ENCODE measurements at places on chromosomes 5 and 9.

DNA sequence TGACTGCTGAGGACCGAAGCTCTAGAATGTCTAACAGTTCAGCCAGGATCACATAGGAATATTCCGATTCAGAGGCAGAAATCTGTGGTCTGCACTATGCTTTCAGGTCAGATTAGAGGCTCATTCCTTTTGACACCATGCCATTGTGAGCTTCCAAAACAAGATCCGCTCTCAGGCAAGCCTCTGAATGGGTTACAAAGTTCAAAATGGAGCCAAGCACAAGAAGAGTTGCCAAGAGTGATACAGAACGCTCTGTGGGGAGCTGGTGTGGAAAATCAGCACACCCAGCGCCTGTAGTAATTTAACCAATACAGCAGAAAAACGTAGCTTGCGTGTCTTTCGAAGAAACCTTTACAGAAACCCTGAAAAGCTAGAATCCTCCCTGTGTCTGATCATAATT lies 33.3 kb upstream of the FAT2 start:
- DNase-seq = no peak

- DNase-seq = no peak
Measured at GRCh38 chr5:149387081-149387631, 8.1 kb upstream of the IL17B start.

DNA sequence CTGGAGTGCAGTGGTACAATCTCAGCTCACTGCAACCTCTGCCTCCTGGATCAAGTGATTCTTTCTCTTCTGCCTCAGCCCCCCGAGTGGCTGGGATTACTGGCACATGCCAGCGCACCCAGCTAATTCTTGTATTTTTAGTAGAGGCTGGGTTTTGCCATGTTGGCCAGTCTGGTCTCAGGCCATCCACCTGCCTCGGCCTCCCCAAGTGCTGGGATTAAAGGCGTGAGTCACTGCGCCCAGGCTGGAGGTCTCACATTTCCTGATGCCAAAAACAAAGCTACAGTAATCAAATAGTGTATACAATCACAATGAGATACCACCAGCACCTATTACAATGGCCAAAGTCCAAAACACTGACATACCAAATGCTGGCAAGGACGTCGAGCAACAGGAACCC lies 51.1 kb downstream of the TTLL11 start:
- DNase-seq = no peak

DNA sequence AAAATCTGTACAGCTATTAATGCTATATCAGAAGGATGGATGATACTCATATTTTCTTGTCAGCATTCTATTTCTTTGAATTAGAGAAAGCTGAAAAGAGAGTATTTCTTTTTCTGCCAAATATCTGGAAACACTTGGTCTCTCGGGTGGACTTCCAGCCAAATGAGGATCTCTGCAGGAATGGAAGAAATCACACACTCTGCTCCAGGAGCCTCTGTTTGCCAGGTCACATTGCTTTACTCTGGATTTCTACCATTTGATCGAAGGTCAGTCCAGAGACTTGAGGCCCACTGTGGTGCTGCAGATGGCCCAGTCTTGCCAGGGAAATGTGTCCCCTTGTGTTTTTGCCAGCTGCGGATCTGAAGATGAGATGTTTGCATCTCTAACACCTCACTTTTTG lies 154.1 kb downstream of the PCSK1 start:
- no peak for DNase-seq

DNA sequence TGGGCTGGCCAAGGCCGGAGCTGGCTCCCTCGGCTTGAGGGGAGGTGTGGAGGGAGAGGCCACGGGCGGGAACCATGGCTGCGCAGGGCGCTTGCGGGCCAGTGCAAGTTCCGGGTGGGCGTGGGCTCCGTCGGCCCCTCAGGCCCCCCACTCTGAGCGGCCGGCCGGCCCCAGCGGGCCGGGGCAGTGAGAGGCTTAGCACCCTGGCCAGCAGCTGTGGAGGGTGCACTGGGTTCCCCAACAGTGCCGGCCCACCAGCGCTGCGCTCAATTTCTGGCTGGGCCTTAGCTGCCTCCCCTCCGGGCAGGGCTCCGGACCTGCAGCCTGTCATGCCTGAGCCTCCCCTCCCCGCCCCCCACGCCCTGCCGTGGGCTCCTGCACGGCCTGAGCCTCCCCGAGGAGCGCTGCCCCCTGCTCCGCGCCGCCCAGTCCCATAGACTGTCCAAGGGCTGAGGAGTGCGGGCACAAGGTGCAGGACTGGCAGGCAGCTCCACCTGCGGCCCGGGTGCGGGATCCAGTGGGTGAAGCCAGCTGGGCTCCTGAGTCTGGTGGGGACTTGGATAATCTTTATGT lies 184.2 kb downstream of the ATPSCKMT start:
- DNase-seq = no peak
